ENCODE measurements at places on chromosomes 7 and 10.

DNA sequence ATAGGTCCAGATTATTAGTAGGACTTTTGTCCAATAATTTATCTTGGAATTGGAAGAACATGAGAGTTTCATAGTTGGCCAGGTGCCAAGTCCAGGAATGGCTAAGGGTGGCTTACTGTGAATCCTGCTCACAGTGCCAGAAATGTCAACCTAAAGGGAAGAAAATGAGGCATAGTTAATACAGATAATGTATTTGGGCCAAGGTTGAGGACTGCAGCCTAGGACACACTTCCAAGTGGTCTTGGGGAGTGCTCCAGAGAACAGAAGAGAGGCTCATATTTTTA, 78.2 kb downstream of the MAPK8 start:
- no peak for DNase-seq

DNA sequence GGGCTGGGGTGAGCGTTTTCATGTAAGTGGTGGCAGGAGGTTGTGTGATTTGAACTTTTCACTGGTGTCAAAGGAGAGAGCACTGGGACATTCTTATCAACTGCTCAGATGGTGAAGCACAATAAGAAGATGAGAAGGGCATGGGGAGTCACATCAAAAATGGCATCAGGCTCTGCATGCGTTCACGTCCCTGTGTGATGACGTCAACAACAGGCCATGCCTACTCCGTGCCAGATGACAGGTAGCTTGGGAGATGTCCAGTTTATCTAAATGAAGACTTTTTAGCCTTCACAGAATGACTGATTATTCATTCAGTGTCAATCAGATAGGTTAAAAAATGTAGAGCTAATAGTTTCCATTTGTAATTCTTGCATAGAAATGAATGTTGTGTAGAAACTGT, 264.3 kb upstream of the POM121L12 start:
- no peak for DNase-seq

DNA sequence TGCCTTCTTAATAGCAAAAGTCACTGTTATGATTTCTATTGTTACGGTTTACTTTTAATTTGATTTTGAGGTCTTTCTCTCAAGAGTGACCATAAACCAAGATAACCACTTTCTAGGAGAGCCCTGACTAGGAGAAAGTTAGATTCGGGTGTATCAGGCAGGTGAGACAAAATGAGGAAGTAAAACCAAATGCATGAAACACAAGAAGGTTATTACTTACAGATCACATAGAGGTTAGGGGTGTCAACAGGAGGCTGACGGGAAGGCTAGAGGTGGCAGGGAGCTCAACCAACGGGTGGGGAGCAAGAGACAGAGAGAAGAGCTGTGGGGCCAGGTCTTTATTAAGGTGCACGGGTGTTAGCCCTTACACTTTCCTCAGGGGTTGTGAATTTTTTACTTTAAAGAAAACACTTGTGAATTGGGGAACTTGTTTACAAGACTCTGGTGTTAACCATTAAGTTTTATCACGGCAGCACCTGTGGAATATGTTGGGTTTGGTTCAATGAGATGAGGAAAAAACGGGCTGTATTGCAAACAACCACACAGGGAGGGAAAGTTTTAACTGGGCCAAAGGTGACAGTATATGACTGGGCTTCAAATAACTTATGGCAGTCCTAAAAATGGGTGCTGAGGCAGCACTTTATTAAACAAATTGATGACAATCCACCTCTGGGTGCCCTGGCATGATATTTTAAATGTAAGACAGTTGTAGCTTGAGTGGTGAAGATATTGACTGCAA, 154.9 kb downstream of the SDHAF3 start:
- no peak for DNase-seq

GRCh38 chr10:76864922-76865321, 772.7 kb downstream of the KCNMA1 start:
- no peak for DNase-seq

DNA sequence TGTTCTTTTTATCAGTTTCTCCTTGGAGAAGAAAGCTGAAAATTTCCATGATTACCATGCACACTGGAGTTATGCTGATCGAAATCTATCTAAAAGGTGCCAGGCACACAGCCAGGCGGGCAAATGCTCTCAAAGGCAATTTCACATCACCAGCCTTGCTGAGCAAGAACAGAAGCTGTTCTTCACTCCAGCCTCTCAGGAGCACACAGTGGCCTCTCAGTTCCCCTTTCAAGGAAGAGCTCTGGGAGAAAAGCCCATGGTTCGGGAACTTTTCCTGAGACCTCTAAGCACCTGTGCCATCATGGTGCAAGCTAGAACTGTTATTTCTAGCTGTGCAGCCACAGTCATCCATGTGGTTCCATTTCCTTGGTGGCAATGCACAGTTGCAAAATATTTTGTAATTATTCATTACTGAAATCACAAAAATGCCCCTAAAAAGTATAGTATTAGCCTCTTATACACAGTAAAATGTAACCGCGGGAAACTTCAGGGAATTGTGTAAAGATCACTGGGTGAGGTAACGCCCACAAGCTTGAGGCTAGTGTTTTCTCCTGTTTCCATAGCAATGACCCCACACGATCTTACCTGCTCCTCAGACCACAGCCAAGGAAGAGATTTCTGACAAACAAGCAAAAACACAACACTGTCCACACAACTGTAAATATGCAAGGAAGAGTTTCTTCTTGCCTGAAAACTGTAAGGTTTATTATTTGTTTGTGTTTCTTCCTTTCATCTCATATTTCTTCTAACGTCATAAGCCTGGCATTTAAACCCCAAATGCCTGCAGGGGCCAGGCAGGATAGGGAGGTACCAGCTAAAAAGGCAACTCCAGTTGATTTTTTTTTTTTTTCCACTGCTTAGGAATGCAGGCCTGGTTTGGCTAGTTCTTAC, 121.2 kb downstream of the FAM107B start:
- no peak for DNase-seq

DNA sequence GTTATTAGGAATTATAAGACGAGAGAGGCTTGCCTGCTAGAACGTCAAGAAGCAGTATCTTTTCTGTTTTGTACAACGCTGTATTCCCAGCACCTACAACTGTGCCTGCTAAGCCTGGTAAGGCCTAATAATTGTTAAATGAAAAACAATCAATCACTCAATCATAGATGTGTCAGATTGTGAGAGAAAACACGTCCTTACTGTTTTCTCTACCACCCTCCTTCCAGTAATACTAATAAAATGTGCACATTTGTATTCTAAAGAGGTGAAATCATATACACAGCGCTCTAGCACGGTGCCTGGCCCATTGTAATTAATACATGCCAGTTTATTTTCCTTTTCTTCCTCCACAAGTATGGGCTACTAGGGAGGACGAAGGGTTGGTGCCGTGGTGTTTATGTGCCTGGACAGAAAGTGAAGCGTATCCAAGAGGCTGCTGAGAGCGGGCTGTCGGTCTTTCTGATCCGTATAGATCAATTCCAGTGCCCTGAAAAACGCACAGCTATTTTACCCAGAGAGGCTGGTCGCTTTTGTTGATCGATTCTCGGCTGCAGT, 1.5 kb upstream of the AUTS2 start:
- no peak for DNase-seq

DNA sequence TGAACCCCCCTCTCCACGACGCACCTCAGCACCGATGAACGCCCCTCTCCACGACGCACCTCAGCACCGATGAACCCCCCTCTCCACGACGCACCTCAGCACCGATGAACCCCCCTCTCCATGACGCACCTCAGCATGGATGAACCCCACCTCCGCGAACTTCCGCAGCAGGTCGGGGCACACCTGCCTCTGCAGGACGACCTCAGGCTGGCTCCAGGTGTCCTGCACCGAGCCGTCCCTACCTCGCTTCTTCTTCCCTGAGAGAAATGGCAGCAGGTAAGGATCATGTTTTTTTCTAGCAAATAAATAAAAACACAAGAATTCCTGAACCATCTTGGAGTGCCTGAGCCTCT, 24.1 kb downstream of the CFAP46 start:
- no peak for DNase-seq

DNA sequence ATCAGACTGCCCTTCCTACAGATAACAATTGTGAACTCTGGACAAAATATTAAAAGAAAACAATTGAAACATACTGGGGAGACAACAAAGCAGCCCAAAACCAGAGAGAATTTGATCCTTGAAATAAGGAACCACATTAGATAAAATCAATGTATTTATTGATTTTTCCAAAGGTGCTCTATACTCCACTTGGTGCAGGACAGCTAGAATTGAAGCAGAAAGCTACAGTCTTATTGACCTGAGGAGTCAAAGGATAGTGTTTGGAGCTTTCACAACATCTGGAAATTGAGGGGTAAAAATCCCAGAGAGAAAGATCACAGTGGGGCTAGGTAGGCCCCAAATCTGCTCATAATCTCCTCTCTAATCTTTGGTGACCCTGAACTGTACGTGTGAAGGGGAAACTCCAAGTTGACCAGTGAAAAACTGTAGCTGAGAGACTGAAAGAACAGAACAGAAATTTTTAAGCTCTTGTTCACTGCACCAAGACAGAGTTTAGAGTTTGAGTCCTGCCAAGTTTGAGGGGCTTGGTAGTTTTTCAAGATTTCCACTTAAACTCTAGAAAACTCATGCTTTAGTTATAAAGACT, 70.2 kb downstream of the SAMD9 start:
- no peak for DNase-seq

GRCh38 chr10:14736600-14737081, 38.1 kb downstream of the FAM107B start:
- no peak for DNase-seq

- DNase-seq, result peak; percentile 66
Measured at GRCh38 chr7:94657771-94658693, 2.1 kb upstream of the SGCE start.

DNA sequence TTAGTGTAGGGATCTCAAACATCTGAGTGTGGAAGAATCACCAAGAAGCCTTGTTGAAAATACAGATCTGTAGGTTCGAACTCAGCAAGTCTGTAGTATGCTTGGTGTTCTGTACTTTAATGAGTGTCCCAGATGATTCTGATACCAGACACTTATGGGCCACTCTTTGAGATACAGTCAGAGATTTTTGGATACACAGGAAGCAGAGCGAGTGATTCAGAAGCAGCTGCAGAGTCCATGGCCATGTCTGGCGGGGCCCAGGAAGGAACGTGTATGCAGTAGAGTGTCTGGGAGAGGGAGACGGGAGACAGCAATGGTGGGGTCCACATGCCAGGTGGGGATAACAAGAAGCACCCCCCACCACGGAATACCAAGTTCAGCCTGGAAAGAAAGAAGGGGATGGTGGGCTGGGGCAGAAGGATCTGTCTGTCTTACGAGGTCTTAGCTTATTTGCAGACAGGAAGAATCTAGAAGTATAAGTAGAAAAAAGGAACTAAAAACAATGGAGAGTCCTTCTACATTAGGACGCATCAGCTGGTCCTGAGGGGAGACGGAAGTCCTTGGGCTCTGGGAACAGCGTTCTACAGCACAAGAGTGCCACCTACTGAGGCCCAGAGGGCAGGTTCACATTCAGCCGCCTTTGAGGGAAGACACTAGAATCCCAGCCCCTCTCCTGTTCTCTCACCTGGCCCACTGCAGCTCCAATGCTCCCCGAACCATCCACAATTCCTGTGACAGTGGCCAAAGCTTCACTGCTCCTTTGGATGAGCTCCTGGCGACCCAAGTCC, 55.4 kb downstream of the SLC37A3 start:
- peak; percentile 10 for DNase-seq

DNA sequence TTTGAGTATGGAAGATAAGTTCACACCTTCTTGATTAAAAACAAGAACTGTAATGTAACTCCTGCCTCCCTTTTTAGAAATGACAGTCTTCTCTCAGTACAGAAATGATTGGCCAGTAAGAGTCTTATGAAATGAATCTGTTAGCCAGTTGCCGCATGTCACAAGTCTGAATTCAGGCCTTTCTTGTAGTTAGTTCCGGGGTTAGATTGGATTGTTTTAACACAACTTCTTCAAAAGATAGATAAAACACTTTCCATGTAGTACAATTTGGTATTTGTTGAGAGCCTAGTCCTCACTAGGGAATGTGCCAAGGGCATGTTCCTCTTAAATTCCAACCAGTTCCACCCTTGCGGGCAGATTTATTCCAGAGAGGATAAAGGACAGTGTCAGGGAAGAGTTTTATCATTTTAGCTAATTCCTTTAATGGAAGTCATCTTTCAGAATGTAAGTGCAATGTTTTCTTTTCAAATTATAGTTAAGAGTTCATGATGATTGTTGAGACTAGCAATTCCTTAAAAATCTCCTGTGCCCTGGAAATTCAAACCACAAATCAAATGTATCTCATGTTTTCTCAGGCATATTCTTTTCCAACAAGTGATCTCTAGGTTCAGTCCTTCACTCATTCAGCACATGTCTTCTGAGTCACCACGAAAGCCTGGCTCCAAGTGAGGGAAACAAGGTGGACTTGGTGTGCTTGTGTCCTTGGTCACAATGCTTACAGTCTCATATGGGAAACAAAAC, 4.1 kb downstream of the FHIP2A start:
- no peak for DNase-seq

GRCh38 chr7:133478591-133479135, 225.8 kb downstream of the EXOC4 start:
- peak; percentile 40 for DNase-seq

GRCh38 chr7:146175716-146176115, 59.1 kb downstream of the CNTNAP2 start:
- DNase-seq, result no peak

- no peak for DNase-seq
Measured at GRCh38 chr7:31948029-31948428, 122.2 kb downstream of the PDE1C start.

GRCh38 chr10:69816521-69816920, 14.8 kb downstream of the COL13A1 start:
- no peak for DNase-seq

DNA sequence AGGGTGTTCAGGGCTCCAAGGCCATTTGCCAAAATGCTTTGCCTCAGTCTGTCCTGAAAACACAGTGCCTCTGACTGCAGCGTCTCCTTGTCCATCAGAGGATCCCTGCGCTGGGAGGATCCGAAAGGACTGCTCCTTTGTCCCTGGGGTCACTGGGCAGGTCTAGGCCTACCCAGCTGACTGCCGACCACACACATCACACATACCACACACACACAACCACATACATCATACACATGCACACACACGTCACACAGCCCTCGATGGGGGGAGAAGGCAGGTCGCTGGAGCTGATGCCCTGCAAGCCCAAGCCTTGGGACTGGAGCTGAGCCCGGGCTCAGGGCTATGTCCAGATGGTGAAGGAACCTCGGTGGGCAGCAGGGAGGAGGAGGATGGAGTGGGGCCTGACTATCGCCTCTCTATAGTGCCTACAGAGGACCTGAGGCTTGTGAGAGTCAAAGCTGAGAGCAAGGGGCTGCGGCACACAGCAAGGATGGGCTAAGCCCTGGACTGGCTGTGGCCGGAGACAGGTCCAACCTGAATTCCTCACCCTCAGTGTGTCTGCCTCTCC, 29.1 kb downstream of the GPRIN2 start:
- DNase-seq, result no peak

GRCh38 chr7:134802762-134803161, 23.3 kb downstream of the CALD1 start:
- no peak for DNase-seq

GRCh38 chr7:94300176-94300835, 94.4 kb upstream of the COL1A2 start:
- DNase-seq, result no peak

DNA sequence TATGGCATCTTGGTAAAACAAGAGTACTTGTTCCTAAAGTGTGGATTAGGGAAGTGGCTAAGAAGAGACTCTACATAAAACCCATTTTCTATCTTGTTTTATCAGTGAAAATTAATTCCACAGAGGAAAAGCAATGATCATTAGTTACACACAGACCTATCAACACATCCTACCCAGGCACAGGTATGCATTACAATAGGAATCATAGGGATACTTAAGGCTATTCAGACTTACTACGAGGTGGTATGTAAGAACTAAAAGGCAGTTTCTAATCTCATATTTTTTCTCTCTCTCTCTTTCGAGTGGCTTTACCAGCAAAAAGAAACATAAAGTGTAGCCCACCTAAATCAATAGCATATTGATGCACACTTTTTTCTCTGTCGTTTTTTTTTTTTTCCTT, 166.3 kb upstream of the FEZF1 start:
- DNase-seq, result no peak

All from NCI-H510A treated with DMSO at 0.1 percent for 48 hours (cell line).